ENCODE measurements at places on chromosomes 4 and X. TPM values are rescaled to one million over a fixed set of nuclear protein-coding genes. Genes with fewer than 3 reads are reported as not detected.

HTR2C gene
- polyA plus RNA-seq = not detected

GRCh38 chr4:159446266-159446976 lies 343.5 kb downstream of the RAPGEF2 start:
- no peaks in the 10 kb centered on the region for H3K4me1 ChIP-seq
- H3K36me3 ChIP-seq = no peaks in the 10 kb centered on the region
- no peak overlapping the region for H3K4me3 ChIP-seq
- H3K27me3 ChIP-seq = peaks cover 15% of the 10 kb centered on the region
- no peak for DNase-seq
- no peak overlapping the region for H3K27ac ChIP-seq

DNA sequence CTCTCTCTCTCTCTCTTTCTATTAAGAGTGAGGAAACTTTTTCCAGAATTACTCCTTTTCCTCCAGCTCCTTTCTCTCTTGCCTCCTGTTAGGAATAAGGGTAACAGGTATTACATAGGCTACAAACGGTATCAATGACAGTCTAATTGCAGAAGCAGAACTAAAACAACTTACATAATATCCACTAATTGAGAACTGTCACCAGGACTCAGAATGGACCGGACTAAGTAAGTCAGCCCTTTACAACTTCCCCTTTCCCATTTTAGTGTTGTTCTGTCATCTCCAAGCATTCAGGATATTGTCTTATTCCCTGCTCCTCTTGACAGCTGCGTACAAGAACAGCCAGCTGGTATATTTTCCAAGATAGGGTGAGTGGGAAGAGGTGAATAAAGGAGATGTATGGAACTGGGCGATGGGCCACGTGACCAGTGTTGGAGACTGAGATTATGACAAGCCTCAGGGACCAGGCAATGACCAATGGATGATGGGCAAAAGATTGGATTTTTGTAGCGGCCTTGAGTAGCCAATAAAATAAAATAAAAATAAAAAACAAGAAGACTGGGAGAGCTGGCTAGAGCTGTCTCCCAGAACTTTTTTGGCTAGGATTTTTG lies 2.3 kb upstream of the FNIP2 start:
- DNase-seq = no peak
- H3K27ac ChIP-seq = peak overlapping the region; percentile 79
- peak overlapping the region; percentile 8 for H3K4me3 ChIP-seq
- no peaks in the 10 kb centered on the region for H3K36me3 ChIP-seq
- peaks cover 29% of the 10 kb centered on the region for H3K4me1 ChIP-seq
- peaks cover 16% of the 10 kb centered on the region for H3K27me3 ChIP-seq

- no peak overlapping the region for H3K4me3 ChIP-seq
- H3K27ac ChIP-seq = no peak overlapping the region
- no peaks in the 10 kb centered on the region for H3K27me3 ChIP-seq
- H3K36me3 ChIP-seq = peaks cover 54% of the 10 kb centered on the region
These were observed 71.2 kb downstream of the METTL14 start for GRCh38 chr4:118756429-118756828.

GRCh38 chrX:7147413-7147977 lies at the start of gene STS:
TSS of gene STS (plus strand) at chrX:7147712. CDS start at chrX:7253200, 105,488 bp downstream.
- no peaks in the 10 kb centered on the region for H3K36me3 ChIP-seq
- H3K4me3 ChIP-seq = peak within 1 kb of the TSS; percentile 91
- peak within 1 kb of the TSS; percentile 63 for H3K27ac ChIP-seq
- peak; percentile 8 for DNase-seq
